ENCODE measurements at places on chromosomes 16 and 17.

DNA sequence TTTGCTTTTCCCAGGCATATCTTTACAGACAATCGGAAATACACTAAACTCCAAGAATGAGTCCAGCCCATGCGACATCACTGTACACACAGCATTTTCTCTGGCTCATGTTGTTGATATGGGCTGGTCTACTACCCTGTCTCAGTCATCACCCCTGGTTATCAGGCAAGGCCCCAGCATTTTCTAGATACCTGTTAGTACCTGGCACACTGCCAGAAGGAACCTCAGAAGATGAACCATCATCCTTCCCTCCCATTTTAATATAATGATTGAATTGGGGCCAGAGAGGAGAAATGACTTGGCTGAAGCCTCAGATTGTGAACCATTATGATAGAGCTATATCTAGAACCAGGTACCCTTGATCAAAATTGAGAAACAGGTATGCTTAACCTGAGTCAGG lies 406.2 kb downstream of the CDH11 start:
- no peak for DNase-seq

DNA sequence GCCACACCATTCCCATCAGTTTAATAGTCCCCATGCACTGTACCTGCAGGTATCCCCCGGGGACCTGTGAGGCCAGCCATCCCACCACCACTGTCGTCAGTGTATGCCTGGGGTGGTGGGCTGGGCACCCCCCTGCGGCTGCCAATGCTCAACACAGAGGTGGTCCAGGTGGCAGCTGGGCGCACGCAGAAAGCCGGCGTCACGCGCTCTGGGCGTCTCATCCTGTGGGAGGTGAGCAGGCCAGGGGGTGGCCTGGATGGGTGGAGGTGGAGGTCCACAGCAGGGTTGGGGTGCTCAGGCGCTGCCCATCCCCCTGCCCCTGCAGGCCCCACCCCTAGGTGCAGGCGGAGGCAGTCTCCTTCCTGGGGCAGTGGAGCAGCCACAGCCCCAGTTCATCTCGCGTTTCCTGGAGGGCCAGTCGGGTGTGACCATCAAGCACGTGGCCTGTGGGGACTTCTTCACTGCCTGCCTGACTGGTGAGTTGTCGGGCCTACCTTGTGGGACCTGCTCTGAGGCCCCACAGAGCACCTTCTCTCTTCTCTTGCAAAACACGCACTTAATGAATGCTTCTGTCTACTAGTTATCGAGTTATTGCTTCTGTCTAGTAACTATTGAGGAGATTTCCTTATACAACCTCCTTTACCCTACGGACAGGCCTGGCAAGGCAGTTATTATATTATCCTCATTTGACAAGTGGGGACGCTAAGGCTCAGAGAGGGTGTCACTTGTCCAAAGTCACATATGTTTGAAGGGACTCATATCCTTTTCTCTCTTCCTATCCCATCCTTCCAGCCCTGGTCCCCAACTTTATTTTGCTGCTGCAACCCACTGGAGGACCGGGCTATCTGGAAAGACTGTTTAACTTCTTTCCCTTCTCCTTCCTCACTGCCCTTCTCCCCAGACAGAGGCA lies 5.8 kb upstream of the TRAF4 start:
- no peak for DNase-seq

DNA sequence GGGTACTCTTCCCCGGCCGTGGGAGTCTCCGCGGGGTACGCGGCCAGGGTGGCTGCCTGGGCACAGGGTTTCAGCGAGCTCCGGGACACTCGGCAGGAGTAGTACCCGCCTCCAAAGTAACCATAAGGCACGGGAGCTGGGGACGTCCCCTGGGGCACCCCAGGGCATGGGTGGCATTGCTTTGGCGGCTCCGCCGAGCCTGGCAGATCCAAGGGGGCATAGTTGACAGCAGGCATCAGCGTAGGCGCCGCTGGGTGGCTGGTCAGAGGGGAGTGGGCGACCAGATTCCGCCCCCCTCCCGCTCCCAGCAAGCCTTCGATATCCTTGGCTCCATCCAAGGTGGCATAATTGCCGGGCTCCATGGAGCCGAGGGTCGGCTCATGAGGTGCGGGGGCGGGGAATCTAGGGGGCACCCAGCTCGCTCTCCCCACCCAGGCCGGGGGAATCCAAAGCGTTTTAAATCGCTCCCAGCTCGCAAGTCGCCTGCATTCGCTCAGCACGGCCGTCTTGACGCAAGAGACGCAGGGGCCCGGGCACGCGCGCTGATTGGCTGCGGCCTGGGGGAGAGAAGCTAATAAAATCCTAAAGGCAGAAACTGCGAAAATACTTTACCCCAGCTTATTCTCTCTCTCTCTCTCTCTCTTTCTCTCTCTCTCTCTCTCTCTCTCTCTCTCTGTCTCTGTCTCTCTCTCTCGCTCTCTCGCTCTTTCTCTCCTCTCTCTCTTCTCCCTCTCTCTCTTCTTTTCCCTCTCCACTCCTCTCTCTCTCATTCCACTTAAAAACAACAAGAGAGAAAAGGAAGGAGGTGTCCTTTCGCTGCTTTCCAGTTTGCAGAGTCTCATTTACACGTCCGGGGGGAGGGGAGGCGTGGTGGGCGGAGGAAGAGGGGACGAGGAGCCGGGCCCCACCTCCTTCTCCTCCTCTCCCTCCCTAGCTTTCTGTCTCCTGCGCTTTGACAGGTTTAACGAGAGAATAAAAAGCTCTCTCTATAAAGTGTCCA lies at the start of gene HOXB13:
HOXB13 (minus strand) TSS at position 519 of the 1,000 bp plus-strand sequence; CDS start at position 362, 157 bp downstream.
- no peak for DNase-seq

GRCh38 chr17:8855477-8856204 lies 11.8 kb downstream of the PIK3R6 start:
- DNase-seq, result no peak

DNA sequence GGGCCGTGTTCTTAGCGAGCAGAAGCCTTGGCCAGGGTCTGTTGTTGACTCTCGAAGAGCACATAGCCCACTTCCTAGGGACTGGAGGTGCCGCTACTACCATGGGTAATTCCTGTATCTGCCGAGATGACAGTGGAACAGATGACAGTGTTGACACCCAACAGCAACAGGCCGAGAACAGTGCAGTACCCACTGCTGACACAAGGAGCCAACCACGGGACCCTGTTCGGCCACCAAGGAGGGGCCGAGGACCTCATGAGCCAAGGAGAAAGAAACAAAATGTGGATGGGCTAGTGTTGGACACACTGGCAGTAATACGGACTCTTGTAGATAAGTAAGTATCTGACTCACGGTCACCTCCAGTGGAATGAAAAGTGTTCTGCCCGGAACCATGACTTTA lies 18.5 kb downstream of the RSPRY1 start:
- no peak for DNase-seq

DNA sequence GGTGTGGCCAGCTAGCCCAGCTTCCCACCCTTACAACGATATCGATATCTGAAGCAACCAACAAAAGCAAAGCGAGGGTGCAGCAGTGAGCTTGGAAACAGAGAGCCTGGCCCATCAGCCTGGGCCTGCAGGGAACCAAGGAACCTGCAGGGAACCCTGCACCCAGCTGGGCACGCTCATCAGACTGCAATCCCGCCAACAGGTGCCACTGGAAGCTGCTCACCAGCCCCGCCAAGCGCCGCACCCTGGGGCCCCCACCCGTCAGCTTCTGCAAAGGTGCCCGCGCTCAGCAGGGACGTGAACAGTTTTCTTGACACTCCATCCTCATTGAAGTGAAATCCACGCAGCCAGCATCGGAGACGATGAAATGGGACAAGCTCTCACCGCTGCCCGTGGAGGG lies 250.7 kb downstream of the RBFOX3 start:
- DNase-seq, result no peak

DNA sequence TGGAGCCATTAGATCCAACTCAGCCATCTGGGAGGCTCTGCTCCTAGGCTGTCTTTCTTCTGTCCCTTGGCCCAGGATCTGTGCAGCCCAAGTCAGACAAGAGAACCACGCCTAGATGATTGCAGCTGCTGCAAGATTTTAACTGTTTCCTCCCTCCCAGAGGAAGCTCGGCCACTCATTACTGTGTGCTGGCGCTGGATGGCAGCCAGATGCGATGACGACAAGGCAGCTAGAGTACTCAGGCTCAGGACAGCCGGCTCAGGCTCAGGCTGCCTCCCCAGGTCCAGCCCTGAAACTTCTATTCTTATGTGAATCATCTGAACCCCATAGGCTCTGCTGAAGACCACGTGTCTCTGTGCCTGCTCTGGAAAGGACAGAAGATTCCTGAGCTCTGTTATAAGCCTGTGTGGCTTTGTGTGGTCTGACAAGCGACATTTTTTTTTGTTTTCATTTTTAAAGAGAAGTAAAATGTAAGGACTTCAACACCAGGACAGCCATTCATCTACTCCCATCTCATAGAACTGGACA lies 32.1 kb upstream of the FBXW10B start:
- no peak for DNase-seq

DNA sequence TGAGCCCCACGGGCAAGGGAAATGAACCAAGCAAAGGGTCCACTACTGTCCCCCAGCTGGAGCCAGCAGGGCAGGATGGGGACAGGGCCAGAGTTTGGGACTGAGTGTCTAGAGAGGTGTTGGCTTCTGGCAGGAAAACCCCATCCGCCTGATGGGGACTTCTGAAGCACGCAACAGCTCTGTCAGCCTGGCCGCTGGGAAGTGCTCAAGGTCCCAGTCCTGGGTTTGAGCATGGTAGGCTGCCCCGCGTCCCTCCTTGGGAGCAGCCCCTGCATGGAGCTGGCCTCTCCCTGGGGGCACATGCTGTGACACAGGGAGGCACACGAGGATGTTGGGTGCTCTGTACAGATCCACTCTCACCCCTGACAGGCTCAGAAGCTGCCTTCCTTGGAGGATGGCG lies 14.6 kb downstream of the ACE start:
- no peak for DNase-seq

- no peak for DNase-seq
Observed at GRCh38 chr17:68777243-68777855, 176.2 kb upstream of the FAM20A start.

DNA sequence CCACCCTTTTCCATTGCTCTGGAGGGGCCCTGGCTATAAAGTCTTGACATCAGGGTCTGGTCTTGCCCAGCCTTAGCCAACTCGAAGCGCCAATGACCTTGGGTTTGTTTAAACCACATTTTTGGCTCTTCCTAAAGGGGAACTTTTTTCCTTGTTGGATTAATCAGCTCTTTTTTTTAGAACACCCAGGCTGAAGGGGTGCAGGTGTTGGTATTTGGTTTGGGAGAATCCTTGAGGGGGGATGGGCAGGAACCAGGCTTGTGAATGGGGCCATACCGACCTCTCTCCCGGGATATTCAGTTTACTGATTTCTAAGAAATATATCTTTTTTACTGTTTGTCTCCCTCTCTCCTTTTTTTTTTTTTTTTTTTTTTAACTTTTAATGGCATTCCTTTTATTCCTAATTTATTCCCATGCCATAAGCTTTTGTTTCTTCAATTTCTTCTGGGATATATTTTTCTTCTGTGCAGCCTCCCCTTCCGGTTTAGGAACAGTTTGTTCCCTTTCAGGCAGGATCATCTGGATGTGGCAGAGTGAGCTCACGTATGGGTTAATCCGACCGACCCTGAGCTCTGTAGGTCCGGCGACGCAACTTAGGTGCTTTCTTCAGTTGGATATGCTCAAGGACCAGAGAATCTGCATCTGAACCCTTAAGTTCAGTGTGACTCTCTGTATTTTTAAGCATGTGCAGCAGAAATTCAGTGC lies 129.5 kb downstream of the ABCC6 start:
- DNase-seq, result no peak

DNA sequence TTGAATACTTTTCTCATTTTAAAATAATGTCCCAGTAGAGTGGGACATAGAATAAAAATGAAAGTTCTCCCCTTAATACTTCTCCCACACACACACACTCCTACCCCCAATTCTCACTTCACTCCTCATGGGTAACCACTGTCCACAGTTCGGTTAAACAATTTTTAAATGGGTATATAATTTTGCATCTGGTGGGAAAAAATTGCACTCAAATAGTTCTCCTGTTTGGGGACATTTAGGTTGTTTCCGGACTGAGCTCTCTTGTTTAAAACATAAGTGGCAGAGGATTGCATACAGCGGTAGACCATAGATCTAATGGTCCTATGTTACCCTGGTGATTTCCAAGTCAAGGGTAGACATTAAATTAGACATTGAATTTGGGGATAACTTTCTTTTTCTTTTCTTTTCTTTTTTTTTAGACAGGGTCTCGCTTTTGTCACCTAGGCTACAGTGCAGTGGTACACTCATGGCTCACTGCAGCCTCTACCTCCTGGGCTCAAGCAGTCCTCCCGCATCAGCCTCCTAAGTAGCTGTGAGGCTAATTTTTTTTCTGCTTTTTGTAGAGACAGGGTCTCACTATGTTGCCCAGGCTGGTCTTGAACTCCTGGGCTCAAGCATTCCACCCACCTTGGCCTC lies 138.3 kb downstream of the SOCS1 start:
- DNase-seq, result no peak

DNA sequence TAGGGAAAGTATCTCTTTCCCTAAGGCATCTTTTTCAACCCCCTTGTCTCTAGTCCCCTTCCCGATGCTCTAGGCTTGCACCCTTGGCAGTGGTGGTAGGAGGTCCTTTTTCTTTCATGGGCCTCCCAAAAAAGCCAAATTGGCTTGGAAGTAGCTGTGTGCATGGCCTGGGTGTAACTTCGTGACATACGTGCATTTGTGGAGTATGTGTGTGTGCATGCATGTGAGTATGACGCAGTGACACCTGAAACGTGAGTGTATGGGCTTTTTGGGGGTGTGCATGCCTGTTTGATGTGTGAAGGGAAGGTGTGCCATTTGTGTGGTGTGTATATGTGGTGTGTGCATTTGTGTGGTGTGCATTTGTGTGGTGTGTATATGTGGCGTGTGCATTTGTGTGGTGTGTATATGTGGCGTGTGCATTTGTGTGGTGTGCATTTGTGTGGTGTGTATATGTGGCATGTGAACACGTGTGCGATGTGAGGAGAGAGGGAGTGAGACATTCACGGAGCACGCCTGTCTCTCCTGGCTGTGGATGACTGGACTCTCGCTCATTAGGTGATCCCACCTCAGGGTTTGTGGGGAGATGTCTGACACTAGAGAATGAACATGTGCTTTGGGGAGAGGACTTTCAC lies 15.7 kb downstream of the IGFBP4 start:
- no peak for DNase-seq

DNA sequence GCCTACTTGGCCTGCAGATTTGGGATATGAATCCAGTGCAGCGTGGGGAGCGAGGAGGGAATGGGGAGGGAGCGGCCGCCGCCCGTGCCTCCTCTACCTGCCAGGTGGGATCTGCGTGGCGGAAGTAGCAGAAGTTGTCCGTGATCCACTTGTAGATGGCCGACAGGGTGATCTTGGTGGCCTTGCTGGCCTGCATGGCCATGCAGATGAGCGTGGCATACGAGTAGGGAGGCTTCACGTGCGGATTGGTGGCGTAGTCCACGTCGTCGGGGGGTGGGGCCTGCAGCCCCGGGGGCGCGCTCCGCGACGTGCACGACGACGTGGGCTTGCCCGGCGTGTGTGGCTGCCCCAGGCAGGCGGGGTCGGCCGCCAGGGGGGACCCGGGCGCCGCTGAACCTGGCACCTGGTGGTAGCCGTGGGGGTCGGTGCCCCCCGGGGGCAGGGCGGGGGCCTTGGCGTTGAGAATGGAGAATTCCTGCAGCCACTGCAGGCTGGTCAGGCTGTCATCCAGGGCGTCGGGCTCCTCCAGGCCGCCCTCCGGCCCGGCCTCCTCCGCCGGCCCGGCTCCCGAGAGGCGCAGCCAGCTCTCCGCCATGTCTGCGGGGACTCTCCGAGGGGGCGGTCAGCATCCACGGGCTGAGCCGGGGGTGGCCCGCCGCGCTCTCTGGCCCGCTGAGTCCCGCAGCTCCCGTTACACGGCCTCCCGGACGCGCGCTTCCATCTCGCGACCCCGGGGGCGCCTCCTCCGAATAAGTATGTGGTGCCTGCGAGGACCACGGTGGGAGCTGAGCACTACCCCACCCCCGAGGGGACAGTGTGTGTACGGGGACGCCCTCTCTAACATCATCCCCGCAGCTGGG lies 1.0 kb downstream of the FOXJ1 start:
- DNase-seq, result no peak
